ENCODE measurements at places on chromosomes 1 and 21. TPM values are rescaled to one million over a fixed set of nuclear protein-coding genes. Genes with fewer than 3 reads are reported as not detected.
A peak's percentile ranks its signal among the peaks of the same experiment; 100 is the strongest.

Gene TEX38
- not detected for total RNA-seq

Gene CLDN17
- total RNA-seq: not detected

DNA sequence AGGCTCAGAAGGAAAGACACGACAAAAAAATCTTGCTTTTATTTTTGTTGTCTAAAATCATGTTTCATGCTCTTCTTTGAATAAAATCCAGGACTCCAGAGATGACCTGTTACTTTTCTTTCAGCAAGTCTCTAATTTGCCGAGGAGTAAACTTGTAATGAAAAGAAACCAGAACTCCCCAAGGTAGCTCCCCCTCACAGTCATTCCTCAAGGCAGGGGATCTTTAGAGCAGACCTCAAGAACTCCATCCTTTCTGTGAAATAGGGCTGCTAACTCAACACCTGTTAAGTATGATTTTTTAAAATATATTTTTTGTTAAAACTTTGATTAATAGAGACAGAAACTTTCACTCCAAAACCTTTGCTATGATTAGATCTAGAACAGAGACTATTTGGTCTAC is 82.7 kb upstream of the ABCD3 start:
- DNase-seq: no peak

Gene VSIG8
- total RNA-seq: not detected

GRCh38 chr1:156705918-156706656 is 704 bp upstream of the CRABP2 start:
- DNase-seq: peak; percentile 77

DNA sequence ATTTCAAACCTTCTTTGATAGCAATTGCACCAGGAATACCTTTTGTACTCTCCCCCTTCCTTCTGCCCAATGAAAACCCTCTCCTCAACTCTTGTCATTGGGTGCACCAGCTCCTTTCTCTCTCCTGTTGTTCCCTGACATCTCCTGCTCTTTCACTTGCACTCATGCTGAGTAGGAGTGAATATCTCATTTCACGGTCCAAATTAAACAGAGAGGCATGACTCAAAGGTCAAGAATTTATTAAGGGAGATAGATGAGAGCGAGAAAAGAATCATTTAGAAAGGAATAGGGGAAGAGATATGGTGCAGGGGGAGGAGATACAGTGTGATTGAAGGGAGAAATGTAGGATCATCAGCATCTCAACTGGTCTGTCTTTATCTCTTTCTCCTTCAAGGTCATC is 22.1 kb downstream of the AIM2 start:
- DNase-seq: no peak

Gene PLA2G4A
- total RNA-seq: 0.28 TPM

GRCh38 chr1:245704765-245705164 is 550.0 kb downstream of the KIF26B start:
- no peak for DNase-seq

DNA sequence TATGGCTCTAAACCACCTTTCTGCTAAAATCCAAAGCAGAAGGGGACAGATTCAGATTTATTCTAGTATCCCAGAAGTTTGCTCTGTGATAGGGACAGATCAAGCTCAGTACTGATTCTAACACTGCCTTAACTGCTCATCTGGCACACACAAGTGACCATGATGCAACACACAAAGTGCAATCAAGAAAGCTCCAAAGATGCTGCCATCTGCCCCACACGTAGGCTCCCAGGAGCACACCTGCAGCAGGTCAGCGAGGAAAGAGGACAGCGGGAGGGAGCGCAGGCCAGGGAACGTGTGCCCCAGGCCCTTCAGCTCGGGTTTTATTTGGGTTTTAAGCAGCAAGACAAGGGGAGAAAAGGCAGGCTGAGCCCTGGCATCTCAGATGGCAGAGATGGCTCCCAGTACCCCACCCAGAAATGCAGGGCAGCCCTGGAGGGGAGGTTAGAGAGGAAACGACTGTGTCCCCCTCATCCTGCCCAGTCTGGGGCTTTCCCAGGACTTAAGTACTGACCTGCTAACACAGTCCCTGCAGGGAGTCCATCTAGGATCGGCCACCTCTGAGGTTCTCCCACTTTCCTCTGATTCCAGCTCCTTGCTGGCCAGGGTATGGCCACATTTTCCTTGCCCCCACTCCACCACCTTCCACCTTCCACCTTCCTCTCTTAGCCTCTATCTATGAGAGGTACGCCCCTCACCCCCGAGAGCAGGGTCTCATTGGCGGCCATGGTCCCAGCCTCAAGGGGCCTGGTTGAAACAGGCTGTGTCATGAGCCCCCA is 1.2 kb downstream of the TRIM11 start:
- no peak for DNase-seq

DNA sequence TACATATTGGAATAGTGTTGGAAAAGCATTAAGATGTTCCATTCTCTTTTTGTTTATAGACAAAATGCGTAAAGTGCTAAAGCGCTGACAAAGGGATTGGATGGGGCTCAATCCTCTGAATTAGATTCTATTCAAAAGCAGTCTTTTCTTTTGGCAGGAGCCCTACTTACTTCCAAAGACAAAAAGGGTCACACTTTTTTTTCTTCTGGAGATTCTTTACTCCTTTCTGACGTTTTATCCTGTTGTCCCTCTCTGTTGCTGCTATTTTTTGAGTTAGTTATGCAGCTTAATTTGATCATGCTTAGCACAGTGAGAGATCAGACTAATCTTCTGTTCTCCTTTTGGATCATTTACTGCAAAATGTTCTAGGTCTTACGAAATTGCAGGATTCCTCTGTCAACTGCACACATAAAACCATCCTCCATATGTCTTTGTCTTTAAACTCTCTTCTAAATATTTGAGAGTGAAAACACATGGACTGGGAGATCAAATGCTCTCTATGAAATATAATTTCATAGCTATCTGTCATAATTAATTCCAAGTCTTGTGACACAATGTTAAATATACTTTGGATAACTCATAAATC is 656.4 kb upstream of the ADGRL2 start:
- no peak for DNase-seq

DNA sequence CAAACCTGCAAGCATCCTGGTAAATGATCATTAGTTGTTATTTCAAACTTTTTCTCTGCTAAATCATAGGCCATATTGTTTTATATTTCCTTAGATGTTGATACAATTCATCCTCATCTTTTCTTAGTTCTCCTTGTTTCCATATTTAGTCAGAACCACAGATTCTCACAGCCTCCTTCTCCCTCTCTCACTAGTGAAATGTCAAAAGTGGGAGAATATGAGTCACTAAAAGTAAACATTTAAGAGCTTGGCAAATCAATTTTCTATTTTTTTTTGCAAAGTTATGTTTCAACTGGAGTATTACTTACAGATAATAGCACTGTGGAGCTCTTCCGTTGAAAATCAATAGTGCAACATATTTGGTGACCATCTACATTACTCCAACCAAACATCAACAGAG is 308.8 kb downstream of the COL11A1 start:
- DNase-seq: no peak

DNA sequence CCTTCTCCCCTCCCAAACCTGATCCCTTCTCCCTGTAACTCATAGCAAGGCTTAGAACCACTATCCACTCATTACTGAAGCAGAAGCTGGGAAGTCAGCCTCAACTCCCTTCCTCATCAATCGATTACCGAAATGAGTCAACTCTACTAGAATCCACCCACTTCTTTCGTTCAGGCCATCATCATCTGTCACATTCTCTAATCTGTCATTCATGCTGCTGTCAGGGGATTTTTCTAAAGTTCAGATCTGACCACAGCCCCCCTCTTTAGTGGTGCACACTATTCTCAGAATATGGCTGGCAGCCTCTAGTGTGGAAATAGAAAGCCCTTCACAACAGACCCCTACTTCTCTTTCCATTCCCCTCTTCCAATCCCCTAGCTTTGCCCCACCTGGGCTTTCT is 5.1 kb downstream of the NT5C1A start:
- DNase-seq: no peak

DNA sequence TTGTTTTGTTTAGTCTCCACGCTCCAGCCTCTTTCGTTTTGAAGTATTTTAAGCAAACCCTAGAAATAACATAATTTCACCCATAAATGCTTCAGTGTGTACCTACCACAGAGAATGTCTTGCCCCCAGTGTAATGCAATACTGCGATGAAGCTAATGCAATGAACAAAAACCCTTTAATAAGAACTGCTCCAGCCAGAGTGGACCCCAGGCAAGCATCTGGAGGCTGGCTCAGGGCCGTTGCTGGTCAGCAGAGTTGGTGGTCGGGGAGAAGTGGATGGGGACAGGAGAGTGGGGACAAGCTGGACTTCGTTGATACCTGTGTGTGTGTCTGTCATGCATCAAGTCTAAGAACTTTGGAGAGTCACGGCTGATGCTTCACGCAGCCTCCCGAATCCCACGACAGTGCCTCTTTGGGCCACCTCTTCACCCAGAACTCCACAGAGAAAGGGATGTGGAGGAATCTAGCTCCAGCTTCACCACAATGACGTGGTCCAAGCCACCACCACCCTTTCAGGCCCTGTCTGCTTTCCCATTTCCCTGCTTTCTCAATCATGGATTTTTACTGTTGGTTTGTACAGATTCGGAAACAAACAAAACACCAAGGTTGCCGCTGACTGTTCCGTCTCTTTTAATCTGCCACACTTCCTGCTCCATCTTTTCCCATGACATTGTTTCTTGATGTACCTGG is 108.6 kb upstream of the ERRFI1 start:
- no peak for DNase-seq

DNA sequence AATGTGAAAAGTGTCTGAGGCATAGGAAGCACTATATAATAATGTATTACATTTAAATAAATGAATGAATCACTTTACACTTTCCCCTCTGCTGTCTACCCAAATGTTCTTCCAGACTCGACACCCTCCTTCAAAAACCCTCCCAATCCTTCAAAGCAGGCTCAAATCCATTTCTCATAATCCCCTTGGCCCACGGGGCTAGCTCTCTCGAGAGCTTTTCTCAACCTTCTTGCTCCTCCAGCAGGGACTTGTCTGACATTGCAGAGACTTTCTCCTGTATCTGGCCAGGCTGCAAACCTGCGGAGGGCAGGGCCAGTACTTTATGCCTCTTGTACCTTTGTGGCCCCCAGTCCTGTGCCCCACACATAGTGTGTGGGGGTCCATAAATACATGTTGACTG is 14.1 kb upstream of the CNTN2 start:
- no peak for DNase-seq

DNA sequence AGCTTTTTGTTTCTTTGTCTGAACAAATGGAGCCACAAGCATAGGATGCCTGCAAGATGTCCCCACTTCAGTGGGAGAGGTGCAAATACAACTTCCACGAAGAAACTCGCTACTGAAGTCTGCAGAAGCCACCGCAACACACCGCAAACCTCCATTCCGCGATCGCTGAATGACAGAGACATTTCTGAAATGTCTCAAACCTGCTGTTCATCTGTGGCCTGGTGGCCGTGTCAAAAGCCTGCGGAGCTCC is 1.0 kb downstream of the TP53BP2 start:
- peak; percentile 65 for DNase-seq

Gene KCNJ6
- total RNA-seq: not detected

Gene ANXA9
- total RNA-seq: not detected

DNA sequence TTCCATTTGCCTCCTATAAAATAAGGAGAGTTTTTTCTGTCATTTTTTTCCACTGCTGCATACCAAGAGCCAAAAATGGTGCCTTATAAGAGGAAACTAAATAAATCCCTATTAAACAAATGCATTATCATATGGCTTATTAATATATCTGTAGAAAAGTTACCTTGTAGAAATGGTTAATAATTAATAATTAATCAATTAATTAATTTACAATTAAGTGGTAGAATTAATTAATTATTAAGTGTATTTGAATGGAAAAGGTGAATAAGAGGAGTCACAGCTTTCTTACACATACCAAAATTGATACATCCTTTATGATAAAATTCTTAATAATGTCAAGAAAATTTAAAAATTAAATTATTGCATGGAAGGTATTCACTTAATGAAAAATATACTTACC is 35.6 kb upstream of the RGS18 start:
- DNase-seq: no peak

DNA sequence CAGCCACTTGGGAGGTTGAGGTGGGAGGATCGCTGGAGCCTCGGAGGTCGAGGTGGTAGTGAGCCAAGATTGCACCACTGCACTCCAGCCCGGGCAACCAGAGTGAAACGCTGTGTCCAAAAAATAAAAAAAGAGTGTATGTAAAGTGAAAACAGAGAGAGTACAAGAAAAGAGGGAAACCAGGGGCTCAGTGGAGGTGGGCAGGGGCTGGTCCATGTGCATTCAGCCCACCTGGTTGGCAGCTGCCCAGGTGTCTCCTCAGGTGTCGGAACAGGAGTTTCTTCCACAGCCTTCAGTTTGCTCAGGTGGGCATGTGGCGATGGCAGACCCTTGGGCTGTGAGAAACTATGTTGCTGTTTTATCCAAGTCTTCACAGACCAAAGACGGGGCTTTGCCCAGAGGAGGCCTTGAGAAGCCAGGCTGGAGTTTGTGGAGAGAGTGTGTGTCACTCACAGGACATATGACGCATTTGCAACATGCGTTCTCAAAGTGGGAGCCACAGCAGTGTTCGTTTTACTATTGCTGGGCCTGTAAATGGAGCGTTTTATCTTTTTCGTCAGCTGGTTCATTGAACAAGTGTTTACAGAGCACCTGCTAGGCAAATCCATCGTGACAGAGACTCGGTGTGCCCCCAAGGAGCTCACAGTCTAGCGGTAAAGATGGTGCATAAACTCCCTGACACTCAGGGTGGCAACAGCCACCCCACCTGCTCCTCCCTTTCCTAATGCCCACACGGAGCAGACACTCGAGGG is 22.4 kb upstream of the SAMD11 start:
- DNase-seq: no peak

All from activated naive CD8-positive, alpha-beta T cell treated with anti-CD3 and anti-CD28 coated beads, Interleukin-2, amount 10 ng/mL, durations not matched to agents 7 days and 5 days (primary cell).